ENCODE measurements at places on chromosomes 7 and 10.

DNA sequence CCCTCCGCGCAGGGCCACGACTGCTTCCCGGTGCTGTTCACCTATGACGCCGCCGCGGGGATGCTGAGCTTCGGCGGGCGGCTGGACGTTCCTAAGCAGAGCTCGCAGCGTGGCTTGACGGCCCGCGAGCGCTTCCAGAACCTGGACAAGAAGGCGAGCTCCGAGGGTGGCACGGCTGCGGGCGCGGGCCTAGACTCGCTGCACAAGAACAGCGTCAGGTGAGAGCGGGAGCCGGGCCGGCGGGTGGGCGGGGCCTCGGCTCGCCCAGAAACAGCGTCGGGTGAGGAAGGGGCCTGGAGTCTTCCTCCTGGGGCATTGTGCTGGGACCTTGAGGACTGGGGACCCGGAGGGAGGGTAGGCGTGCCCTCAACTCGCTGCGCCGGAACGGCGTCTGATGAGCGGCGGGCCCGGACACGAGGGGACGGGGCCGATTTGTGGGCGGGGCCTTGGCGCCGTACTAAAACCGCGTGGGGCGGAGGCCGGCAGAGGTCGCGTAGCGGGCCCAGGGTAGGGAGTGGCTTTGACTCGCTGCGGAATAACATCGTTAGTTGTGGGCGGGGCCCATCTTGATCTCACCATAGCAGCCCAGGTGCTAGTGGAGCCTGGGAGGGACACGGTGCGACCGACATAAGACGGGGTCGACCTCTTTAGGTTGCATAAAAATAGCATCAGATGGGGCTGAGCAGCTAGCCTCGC, 15.6 kb downstream of the PDAP1 start:
- no peak for DNase-seq

DNA sequence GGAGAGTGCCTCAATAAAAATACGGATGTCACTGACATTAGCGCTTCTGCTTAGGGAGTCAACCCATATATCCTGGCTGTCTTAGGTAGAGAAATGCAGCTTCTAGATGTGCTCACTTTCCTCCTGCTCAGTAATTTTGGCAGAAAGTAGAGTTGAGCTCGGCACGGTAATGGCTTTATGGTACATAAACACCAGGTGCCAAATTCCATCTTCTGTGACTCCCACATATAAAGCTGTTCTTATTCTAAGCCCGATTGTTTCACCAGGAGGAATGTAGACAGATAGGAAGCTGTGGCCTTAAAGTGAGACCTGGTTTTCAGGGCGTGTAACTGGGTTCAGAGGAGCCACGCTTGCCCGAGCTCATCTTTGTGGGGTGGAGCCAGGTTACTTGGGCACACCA, 143.7 kb downstream of the CREB5 start:
- DNase-seq = no peak

GRCh38 chr7:24921362-24921679, 58.7 kb downstream of the OSBPL3 start:
- DNase-seq = no peak

- DNase-seq = no peak
Observed at GRCh38 chr10:86110156-86110786, 256.3 kb downstream of the GRID1 start.

- no peak for DNase-seq
Observed at GRCh38 chr7:91240376-91240941, 23.8 kb upstream of the FZD1 start.

DNA sequence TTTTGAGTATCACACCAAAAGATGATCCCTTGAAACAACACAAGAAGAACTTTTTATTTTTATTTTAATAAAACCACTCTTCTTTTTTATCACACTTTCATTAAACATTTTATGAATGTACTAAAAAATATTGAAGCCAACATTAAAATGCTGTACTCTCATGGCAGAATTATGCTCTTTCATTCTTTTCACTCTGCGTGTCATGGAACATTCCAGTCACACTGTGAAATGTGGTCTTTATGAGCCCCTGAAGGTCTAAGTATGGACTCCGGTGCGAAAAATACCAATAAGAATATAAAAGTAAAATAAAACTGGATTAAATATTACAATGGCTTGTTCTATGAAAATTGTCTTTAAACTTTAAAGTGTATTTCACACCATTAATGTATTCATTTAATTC, 148.4 kb downstream of the TMEM26 start:
- no peak for DNase-seq

- no peak for DNase-seq
Observed at GRCh38 chr10:86403183-86403797, 36.7 kb upstream of the GRID1 start.

DNA sequence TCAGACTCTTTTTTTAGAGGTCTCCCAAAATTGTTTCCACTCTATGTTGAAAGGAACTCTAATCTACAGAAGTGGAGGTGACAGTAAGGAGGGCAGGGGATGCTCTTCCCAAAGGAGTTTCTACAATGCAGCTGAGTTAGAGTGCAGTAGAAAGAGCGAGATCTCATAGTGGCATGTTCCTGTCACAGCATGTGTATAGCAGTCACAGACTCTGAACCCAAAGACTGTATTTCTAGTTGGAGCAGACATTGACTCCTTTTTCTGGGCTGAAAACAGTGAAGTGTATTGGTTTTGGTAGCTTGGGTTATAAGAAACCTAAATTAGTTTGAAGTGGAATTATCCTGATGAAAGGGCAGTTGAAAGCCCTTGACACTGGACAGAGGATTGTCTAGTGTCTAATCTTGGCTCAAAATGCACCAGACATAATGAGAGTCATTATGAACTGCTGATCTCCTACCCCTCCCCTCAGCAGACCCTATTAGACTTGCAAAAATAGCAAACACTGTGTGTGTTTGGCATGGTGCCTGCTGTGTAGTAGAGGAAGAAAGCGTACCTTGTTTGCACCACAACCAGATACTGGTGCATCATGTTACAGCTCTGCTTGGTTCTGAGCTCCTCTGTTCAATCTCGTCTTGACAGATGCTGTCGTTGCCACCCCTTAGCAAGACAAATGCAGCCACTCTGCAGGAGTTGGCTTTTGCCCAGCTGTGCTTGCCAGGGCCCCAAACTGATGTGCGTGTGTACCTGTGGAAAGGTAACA, 336.0 kb downstream of the AUTS2 start:
- peak; percentile 68 for DNase-seq

DNA sequence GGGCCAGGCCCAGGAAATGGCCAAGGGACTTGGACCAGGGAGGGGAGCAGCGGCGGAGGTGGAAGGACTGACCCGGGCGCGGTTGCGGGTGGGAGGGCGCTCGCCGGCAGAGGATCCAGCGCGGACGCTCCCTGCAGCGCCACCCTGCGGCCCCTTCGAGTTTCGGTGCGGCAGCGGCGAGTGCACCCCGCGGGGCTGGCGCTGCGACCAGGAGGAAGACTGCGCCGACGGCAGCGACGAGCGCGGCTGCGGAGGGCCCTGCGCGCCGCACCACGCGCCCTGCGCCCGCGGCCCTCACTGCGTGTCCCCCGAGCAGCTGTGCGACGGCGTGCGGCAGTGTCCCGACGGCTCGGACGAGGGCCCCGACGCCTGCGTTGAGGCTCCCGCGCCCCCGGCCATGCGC, 16.8 kb upstream of the ZNF467 start:
- DNase-seq = no peak

DNA sequence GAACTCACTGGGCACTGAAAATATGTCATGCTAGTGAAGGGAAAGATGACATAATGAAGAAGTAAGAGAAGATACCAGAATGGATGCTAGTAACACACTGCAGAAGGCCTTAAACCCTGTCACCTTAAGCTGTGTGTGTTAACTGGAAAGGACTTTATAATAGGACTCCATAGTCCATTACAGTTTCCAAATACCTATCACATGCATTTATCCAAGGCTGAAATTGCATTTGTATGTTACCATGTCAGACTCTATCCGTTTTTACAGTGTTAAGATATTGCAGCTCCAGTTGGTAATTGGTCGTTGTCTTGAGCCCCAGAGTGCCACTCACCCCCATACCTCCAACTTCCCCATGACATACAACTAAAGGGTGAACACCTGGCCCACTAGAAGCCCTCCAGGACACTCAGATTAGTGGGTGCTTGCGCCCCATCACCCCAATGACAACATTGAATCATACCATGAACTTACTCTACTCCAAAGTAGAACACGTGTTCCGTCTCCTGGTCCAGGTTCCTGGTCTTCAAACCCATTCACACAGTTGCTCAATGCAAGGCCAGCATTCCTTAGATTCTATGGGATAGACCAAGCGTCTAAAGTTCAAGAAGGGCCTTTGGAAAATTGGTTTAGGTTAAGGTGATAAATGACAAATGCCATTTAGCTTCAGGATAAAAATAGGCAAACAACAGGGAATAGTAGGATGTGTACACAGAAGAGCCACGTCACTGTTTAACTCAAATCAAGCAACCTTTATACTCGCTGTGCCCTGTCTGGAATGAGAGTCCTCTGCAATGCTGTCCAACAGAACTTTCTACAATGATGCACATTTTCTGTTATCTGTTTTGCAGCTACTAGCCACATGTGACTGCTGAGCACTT, 2.1 kb upstream of the RAPGEF5 start:
- DNase-seq = no peak

DNA sequence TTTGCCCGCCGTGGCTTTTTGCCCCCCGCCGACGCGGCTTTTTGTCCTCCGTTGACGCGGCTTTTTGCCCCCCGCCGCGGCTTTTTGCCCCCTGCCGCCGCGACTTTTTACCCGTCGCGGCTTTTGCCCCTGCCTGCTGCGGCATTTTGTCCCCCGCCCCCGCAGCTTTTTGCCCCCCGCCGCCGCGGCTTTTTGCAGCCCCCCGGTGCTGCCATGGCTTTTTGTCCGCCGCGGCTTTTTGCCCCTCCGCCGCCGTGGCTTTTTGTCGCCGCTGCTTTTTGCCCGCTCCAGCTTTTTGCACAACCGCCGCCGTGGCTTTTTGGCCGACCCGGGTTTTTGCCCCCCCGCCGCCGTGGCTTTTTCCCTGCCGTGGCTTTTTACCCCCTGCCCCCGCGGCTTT, 506.6 kb downstream of the ZNF37A start:
- no peak for DNase-seq

- no peak for DNase-seq
Observed at GRCh38 chr7:7159063-7159658, 23.2 kb upstream of the C1GALT1 start.

Data from C1 segment of cervical spinal cord (tissue), 14 donors.